ENCODE measurements at places on chromosomes 7 and 10.
A peak's percentile ranks its signal among the peaks of the same experiment; 100 is the strongest.

DNA sequence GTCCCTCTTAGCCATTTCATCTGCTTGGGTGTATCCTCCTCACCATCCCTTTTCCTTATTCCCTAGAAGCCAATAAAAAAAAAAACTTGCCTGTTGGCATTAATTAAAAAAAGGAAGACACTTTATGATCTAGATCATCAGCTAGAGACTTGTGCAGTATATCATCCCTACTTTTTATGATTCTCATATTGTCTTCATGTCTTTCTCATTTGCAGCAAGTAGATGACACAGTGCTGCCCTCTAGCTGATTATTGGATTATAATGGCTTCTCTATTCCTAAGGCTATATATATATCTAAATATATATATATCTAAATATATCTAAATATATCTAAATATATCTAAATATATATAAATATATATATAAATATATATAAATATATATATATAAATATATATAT, 272.4 kb upstream of the LRGUK start:
- DNase-seq, result peak; percentile 73

DNA sequence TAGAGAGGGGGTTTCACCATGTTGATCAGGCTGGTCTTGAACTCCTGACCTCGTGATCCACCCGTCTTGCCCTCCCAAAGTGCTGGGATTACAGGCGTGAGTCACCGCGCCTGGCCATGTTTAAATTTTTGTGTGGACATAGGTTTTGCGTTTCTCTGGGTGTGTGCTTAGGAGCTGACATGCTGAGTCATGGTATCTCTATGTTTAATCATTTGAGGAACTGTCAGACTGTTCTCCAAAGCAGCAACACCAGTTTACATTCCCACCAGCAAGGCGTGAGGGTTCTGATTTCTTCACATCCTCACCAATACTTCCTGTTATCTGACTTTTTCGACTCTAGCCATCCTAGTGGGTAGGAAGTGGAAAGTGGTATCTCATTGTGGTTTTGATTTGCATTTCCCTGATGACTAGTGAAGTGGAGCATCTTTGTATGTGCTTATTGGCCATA, 153.7 kb downstream of the DNAJB6 start:
- DNase-seq, result peak; percentile 12

DNA sequence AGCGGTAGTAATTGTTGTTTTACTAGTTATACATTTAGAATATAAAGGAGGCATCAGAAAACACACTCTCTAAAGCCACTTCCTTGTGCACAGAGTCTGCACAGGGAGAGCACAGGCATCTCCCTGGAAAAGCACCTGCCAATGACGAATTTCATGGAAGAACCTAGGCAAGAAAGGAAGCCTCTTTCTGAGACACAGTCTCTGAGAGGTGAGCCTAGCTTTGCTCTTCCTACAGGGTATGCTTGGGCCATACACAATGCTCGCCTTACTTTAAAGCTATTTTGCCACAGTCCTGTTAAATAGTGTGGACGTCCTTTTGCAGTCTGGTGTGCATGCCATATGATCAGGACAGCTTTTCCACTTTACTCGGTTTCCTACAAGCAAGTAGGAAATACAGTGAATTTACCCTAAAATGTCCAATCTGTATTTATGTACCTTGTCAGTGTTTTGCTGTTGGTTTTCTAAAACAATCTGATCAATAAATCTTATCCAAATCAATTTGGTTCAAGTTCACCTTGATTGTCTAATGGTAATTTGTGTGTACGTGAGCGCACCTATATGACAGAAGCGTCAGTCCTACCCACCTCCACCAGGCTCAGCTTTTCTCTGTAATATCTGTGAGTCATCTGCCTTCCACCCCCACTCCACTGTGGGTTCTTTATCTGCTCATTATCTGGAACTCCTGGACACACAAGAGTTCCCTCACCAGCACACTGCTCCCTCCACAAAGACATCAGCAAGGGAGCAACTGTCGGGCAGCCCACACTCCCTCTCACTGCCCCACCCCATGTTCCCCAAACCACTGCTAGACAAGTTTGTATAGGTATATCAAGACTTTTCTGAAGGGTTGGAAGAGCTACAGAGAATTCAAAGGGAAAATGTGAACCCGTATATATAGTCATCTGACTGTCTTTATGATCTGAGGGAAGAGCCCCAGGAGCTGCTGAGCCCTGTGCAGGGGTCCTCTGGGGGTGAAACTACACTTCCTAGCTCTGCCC, 65.2 kb downstream of the KLHDC10 start:
- no peak for DNase-seq

DNA sequence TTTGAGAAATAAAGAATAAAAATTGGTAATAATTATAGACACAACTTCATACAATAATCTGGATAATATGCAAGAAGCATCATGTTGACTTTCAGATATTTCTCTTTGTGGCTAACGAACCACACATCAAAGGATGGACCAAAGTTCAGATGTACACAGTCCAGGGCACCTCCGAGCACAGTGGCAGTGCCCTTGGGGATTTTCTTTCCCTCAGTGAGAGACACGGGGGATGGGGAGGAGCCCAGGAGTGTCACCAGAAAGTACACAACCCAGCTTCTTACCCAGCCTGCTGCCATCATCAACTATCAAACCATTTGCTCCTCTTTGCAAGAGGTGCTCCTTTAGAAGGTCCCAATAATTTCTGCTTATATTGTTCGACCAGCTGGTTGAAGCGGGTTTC, 33.2 kb downstream of the RBM28 start:
- no peak for DNase-seq

GRCh38 chr10:66931340-66931948, 5.6 kb downstream of the LRRTM3 start:
- peak; percentile 70 for DNase-seq

DNA sequence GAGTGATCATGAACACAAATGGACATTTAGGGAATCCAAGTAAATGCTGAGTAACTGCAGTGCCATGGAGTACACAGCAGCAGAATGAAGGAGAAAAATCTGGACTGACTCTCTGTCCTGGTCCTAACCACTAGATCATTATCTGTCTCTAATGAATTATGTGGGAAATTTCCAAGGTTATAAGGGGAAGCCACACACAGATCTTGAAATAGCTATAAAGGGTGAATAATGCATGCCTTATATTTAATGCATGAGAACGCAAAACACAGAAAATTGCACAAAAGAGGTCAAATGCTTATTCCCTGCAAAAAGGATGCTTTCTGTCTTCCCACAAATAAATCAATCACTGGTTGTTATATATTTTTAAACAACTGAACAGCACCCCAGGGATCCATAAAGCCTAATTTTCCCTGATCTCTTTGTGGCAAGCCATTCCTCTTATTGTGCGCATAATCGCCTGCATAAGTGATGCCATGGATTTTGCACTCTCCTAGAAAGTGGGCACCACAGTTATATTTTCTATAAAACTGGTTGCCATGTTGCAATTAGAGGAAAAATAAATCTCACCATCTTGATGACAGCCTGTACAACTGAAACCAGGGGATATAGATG, 201.8 kb downstream of the XPNPEP1 start:
- DNase-seq, result no peak

DNA sequence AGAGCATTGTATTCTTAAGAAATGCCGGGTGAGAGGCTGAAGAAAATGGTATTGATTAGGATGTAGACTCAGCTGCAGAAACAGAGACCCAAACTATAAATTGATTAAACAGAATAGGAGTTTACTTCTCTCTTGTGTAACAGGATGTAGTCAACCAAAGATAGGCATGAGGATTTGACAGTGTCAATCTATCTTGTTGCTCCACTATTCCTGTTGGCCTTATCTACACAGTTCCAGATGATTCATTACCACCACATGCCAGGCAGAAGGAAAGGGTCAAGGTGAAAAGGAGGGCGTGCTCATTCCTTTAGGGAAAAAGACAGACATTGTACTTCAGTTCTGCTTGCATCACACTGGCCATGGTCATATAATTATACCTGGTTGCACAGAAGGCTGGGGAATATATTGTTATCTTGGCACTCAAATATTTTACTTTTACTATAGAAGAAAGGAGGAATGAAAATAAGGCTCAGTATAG, 11.9 kb upstream of the DMTF1 start:
- no peak for DNase-seq

DNA sequence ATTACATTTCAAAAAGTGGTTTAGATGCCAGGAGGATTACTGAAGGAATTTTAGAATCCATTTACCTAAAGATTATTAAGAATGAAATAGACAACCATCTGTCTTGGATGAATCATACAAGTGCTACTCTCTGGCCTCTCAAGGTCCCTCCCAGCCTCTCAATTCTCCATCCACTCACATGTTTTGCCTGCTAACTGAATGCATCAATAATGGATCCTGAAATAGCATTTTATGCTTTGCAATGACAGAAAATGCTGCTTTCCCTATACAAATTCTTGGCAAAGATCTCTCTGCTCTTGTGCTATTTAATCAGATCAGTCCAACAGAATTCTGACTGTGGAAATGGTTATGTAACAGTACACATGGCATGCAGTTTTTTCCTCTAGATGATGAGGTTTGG, 68.1 kb downstream of the HBP1 start:
- DNase-seq, result peak; percentile 22

DNA sequence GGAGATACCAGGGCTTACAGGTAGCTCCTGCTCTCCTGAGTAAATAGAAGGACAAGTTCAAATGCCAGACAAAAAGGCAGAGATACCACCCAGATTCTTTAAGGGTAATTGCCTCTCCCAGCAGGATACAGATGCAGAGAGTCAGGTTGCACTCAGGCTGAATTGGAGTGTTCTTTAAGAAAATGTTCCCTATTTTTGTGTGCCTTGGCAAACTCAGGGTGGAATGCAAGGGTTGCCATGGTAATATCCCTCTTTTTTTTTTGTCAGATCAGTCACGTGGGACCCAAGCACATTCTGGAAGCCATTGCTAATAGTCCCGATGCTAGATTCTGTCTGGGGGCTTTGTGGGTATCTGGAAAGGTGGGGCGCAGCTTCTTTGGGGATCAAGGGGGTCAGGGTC, 628.0 kb downstream of the CALN1 start:
- DNase-seq, result no peak

DNA sequence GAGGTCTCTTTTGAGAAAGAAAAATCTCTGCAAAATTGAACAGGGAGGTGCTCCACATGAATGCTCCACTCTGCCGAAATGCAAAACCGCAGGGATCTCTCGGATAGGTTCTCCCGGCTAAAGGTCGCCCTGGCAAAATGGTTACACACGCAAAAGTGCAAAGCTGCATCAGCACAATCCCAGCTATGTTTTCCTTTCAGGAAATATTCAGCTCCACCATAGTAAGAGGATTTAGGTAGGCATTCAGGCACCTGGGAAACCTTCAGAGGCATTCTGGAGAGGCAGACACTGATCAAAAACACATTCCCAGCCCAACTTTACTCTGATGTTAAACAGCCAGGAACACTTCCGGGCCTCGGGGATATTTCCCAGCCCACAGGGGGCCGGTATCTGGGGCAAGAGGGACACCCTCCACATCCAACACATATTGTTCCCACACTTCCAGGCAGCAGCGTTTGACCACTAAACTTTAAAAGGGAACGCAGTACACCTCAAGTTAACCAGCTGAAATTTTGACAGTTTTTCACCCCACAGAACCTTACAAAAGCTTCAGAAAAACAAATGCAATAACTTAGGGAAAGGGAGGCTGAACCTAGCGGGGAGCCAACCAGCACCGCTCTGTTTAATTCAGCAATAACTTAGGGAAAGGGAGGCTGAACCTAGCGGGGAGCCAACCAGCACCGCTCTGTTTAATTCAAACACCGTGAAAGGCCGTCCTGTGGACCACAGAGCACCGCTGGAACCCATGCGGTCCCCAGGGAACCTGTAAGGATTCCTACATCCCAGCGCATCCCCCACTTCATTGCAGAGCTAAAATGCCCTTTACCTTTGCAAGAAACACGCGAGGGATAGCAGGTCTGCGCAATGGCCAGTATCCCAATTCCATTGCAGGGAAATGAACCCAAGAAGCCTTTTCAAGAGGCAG, 45.9 kb downstream of the TNS3 start:
- peak; percentile 32 for DNase-seq

- DNase-seq, result no peak
Observed at GRCh38 chr7:1475393-1475792, 16.1 kb upstream of the MICALL2 start.

- DNase-seq, result no peak
Observed at GRCh38 chr10:69710008-69710888, 80.2 kb downstream of the FAM241B start.

- DNase-seq, result no peak
Observed at GRCh38 chr7:37421861-37422500, 26.7 kb downstream of the ELMO1 start.

- DNase-seq, result no peak
Observed at GRCh38 chr7:45052011-45052410, 36.8 kb downstream of the NACAD start.

DNA sequence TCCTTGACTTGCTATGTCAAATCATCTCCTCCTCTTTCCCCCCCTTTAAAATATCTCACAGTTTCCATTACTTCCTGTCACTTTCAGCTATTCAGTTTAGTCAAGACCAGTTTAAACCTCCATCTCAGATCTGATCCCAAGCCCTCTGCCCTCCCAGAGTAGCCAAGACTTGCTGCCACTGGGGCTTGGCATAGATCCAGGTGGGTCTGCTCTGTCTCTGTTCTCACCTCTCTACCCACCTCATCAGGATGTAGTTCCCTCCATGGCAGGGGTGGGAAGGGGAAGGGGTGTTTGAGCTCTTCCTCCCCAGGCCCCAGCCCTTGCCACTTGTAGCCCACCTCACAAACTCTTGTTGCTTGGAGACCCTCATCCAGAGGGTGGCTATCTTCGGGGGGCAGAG, 22.0 kb downstream of the PPP1R3C start:
- no peak for DNase-seq

- no peak for DNase-seq
Observed at GRCh38 chr7:17206349-17206905, 92.0 kb upstream of the AHR start.

DNA sequence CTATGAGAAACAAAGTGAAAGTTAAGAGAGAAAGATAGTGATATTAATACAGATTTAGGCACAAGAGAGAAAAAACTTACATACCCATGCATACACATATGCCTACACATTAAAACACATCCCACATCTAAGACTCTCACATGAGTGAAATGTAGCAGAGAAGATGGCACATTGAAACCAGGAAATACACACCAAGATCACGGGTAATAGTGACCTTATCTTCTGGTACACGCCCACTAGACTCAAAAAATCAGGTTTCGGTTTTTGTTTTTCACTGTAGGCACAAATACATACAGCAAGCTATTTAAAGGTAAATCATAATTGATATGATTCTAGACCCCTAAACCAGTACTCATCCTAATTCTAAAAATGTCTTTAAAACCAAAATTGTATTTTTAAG, 225.2 kb upstream of the TAC1 start:
- no peak for DNase-seq

DNA sequence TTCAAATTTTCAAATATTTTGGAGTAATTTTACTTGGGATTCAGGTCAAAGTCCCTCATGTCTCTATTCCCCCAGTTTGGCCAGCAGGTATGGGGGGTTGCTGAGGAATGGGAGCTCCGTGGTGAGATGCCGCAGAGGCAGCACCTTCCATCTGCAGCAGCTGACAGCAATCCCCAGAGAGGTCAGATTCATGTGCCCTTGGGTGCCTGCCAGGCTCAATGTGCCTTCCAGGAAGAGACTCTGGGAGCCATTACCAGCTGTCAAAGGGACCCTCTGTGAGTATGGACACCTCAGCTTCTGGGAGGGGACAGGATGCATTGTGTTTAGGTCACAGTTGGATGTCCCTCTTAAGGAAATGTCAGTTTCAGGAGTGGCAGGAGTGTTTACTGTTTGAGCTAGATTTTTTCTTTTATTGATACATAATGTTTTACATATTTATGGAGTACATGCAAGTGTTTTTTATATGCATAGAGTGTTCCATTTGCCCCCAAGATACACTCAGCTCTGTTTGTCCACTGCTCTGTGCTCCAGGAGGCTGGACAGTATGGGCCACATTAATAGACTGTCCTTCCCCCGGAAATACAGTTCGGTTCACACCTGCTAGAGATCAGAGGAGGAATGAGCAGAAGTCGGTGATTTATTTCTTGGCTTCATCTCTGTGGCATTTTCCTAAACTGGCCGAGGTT, 75.3 kb upstream of the GRB10 start:
- DNase-seq, result peak; percentile 32
